Left ventricle myocardium superior (tissue), 1 donor: ENCODE measurements at places on chromosomes 5 and 9. TPM values are rescaled to one million over a fixed set of nuclear protein-coding genes. Genes with fewer than 3 reads are reported as not detected.

GRCh38 chr5:141668601-141669265 is 13.3 kb downstream of the ARAP3 start:
- no peak for DNase-seq

DNA sequence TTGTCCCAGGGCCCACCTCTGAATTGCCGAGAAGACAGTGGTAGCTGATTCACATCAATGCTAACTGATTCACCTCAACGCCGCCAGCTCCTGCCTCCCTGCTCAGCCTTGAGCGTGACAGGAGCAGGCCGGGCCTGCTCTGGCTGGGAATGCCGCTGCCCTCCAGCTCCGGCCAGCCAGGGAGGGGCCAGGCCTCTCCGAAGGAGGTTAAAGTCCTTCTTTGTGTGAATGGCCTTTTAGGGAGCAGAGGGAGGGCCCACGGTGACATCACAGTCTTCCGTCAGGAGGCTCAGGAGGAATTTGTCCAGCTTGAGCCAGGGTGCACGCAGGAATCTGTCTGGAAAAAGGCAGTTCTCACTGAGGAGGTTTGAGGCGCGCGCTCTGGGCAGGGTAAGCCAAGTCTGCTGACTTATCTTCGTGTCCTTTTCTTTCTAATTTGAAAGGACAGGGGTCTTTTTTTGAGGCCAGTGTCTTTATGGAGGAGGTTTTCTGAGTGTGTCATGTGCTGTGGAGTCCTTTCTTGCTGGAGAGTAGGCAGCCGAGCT is 82.7 kb downstream of the C9orf152 start:
- peak; percentile 89 for DNase-seq

DNA sequence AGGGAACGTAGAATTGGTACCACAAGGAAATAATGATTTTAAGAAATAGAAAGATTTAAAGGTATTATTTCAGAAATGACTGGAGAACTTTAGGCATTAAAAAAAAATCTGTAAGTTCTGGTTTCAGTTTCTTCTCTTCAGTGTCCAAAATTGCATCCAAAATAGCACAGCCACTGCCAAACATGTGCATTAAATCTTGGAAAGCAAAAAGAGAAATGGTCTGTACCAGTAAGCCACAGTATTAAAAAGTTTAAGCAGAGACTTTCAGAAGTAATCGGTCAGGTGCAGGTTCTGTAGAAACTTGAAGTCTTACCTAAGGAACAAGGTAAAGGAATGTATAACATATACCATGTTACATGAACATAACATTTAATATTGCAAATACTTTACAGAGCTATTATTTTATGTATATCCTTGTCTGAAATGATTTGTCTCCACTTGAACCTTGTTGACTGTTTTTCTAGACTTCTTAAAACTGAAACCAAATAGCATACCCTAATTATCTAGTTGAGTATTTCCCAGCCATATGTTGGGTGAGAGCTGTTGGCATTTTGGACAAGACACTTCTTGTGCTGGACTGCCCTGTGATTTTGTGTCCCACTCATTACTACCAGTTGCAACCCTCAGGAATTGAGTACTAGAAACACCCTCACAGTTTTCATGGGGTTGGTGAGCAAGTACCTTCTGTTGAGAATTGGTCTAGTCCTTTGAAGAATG is 32.1 kb downstream of the NIPBL start:
- no peak for DNase-seq

The CCL27 gene
- not detected for total RNA-seq

DNA sequence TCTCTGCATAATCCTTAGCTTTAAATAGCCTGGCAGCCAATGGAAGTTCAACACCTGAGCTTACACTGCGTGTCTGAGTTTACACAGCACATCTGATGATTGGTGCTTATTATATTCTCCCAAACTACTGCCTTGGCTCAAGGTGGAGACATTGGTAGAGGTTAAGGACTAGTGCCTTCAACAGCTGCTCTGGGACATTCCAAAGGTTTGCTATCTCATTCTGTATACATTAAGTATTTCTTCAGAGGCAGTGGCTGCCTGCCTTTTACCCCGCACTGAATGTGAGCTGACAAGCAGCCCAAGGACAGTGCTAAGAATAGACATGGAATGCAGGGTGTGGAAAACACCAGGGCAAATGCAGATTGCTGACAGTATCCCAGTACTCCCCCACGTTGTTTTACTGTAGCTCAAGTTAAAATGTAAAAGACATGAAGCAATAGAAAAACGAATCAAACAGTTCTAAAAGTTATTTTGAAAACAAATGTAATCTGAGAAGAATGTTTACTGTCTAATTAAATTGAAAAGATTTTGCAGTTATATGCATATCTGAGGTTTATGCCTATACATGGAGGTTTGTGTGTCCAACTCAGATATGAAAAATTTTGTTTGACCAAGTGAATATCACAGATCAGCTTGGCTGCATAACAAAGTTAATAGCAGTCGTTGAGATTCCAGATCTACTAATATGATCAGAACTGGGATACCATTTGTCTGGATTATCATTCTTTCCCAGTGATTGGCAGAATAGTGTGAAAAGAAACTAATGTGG is 1.8 kb downstream of the HSPB3 start:
- DNase-seq: peak; percentile 42

- no peak for DNase-seq
Observed at GRCh38 chr5:179241764-179242370, 103.4 kb downstream of the ADAMTS2 start.

The SLC9A3 gene
- 1.3 TPM for total RNA-seq
